ENCODE measurements at places on chromosomes 3 and 15.

GRCh38 chr15:100680726-100681125, 78.3 kb downstream of the ASB7 start:
- no peaks in the 10 kb centered on the region for H3K27me3 ChIP-seq
- no peak overlapping the region for H3K4me3 ChIP-seq
- DNase-seq, result no peak
- H3K36me3 ChIP-seq, result no peaks in the 10 kb centered on the region

DNA sequence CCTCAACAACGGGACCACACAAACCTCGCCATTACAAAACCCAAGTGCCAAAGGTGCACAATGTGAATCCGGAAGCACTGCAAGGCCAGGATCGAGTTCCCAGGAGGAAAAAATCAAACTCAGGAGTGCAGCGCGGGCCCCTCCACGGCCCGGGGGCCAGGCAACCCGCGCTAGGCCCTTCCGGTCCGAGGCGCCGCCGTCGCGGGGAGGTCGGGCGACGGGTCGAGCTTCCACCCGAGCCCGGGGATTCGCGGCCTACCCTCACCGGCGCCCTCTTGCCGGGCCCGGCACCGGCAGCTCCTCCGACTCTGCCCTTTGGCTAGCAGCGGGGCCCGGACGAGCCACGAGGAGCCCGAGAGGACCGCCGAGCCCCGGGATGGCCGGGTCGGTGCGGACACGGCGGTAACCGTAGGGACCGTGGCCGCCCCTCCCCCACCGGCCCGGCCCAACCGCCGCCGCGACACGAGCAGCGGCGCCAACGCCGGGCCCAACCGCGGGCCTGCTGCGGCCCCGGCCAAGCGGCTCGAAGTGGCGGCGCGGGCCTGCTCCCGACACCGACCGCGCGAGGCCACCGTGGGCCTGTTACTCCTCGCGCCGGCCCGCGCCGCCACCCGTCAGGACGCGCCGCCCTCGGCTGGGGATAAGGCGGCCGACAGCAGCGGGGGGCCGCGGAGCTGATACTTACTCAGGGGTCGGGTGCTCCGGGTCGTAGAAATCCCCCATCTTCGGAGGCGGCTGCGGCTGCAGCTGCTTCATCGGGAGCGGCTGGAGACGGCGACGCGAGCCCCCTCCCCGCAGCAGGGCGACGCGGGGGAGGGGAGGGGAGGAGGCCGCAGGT, 525 bp downstream of the SETD2 start:
- H3K4me3 ChIP-seq, result peak overlapping the region; percentile 96
- peak; percentile 63 for DNase-seq
- H3K4me1 ChIP-seq, result peaks cover 35% of the 10 kb centered on the region
- no peaks in the 10 kb centered on the region for H3K36me3 ChIP-seq
- H3K27me3 ChIP-seq, result no peaks in the 10 kb centered on the region

DNA sequence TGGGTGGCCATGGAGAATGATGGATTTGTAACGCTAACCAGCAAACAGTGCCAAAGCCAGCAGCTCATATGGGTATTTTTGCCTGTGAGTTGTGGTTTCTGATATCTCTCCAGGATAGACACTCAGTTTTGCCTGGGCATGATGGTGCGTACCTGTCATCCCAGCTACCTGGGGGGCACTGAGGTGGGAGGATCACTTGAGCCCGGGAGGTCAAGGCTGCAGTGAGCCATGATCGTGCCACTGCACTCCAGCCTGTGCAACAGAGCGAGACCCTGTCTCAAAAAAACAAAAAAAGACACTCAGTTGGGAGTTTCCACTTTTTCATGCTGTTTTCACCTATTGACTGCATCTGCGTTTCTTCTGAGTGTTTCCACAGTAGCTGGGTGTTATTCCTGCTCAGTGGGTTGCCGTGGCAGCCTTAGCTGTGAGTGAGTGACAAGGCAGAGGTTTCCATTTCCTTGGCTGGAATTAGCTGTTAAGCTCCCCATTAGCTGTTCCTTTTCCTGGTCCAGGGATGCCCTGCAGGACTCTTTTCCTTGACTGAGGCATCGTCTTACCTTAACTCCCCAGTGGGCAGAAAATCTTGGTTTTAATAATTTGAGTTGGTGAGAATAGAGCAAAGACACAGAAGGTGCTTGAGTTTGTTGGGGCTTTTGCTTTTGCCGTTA, 14.2 kb upstream of the RPP14 start:
- H3K4me3 ChIP-seq, result no peak overlapping the region
- H3K27me3 ChIP-seq, result no peaks in the 10 kb centered on the region
- no peak for DNase-seq
- H3K4me1 ChIP-seq, result no peaks in the 10 kb centered on the region
- H3K36me3 ChIP-seq, result no peaks in the 10 kb centered on the region

DNA sequence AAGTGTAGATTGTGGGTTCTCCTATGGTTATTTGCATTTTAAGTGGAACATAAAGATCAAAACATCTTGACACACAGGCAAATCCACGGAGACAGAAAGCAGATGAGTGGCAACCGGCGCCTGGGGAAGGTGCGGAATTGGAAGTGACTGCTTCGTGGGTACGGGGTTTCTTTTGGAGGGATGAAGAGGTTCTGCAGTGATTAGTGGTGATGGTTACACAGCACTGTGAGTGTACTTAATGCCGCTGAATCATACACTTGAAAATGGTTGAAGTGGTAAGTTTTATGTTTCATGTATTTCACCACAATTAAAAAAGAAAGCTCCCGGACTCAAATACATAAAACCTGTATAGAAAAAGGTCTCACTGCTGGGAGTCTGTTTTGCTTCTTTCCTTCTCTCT, 18.5 kb upstream of the VPS33B start:
- H3K36me3 ChIP-seq, result no peaks in the 10 kb centered on the region
- no peaks in the 10 kb centered on the region for H3K27me3 ChIP-seq
- H3K4me1 ChIP-seq, result peaks cover 6% of the 10 kb centered on the region
- no peak overlapping the region for H3K27ac ChIP-seq

GRCh38 chr15:46366360-46367007, 731.7 kb downstream of the SQOR start:
- no peaks in the 10 kb centered on the region for H3K27me3 ChIP-seq
- H3K4me3 ChIP-seq, result no peak overlapping the region
- no peak for DNase-seq
- no peaks in the 10 kb centered on the region for H3K4me1 ChIP-seq
- H3K27ac ChIP-seq, result no peak overlapping the region

DNA sequence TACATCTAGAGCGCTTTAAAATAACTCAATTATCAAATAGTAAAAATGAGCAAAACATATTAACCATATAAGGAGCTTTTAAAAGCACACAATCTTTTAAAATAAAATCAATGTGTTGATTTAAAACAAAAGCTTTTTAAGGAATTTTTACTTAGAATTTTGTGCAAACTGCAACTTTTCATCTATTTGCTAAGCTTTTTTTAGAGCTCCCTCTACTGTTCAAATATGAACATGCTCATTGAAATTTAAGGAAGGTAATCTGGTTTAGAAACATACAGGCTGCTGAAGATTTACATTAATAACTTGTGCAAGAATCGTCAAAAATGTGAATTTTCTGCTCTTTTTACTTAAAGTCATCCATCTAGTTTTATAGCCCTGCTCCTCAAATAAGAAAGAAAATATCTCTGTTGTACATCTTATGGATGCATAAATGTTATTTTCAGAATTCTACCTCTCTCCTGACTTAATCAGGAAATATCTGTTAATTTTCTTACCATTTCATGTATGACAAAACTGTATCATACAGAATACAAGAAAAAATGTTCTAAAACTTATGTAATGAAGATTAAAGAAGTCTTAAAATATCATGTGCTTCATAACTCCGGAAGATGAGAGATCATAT, 469.4 kb upstream of the ROBO2 start:
- H3K27me3 ChIP-seq, result no peaks in the 10 kb centered on the region
- H3K27ac ChIP-seq, result no peak overlapping the region
- H3K4me3 ChIP-seq, result no peak overlapping the region
- no peaks in the 10 kb centered on the region for H3K4me1 ChIP-seq
- peak; percentile 34 for DNase-seq

DNA sequence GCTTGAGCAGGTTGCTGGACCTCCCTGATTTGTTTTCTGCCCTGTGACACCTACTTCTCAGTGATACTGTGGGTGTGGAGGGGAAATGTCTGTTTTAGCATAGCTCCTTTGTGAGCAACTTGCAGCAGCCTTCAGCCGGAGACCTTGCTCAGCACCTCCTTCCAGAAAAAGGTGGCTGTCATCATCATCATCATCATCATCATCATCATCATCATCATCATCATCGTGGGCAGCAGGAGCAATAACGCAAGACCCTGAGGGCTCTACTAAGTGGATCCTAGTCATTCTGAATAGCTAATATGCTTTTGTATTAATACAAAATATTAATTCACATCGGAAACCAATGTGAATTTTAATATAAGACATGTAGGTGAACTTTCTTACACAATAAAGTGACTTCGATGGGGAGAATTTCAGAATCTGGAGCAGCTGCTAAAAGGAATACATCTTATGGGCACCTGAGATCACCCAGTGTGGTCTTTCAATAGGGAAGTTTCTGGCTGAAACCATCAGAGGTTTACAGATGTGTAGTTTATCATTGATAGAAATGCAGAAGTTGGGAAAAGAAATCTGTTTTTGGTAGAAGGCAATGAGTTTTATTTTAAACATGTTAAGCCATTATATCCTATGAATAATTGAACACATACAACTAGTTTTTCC, 8.6 kb downstream of the GABRR3 start:
- no peak overlapping the region for H3K27ac ChIP-seq
- H3K27me3 ChIP-seq, result no peaks in the 10 kb centered on the region
- H3K4me3 ChIP-seq, result no peak overlapping the region
- DNase-seq, result no peak

GRCh38 chr3:128066114-128066513, 13.9 kb downstream of the SEC61A1 start:
- no peak for DNase-seq
- no peak overlapping the region for H3K4me3 ChIP-seq
- H3K4me1 ChIP-seq, result no peaks in the 10 kb centered on the region

GRCh38 chr3:29242296-29242695, 38.6 kb upstream of the RBMS3 start:
- no peaks in the 10 kb centered on the region for H3K27me3 ChIP-seq
- no peak for DNase-seq
- H3K4me3 ChIP-seq, result no peak overlapping the region
- H3K27ac ChIP-seq, result no peak overlapping the region
- H3K36me3 ChIP-seq, result no peaks in the 10 kb centered on the region
- H3K4me1 ChIP-seq, result peaks cover 3% of the 10 kb centered on the region

DNA sequence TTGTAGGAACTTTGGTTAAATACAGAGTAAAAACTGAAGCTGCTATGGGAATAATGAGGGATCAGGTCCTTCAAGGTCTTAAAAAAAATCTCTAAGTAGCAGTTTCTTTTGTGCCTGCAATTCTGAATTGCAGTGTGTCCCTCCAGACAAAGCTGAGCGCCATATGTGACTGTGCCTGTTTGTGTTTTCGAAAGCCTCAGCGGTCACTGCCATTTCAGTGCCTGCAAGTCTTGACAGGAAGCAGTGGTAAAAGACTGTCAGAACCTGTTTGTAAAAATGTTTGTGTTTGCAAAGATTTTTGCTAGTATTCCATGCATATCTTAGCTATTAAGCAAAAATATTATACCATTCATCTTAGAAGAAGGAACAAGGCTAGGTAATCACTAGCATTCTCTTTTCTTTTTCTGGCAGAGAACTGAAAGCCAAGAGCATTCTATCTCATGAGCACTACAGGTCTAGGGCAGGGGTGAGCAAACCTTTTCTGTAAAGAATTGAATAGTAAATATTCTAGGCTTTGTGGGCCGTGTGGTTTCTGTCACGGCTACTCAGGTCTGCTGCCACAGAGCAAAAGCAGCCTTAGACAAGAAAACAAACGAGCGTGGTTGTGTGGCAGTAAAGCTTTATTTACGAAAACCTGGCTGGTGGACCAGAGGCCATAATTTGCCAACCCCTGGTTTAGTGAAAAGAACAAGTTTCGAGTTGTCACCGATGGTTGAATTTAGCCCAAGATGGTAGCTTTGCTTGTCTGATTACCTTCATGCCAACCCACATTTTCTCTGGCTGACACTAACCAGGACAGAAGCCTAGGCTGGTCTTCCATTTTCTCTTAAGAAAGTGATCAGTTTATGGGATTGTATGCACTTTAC, 134.4 kb downstream of the CACNA1D start:
- no peaks in the 10 kb centered on the region for H3K36me3 ChIP-seq
- DNase-seq, result no peak
- no peak overlapping the region for H3K4me3 ChIP-seq

- peak overlapping the region; percentile 31 for H3K4me3 ChIP-seq
- H3K4me1 ChIP-seq, result peaks cover 25% of the 10 kb centered on the region
- H3K36me3 ChIP-seq, result no peaks in the 10 kb centered on the region
- H3K27ac ChIP-seq, result peak overlapping the region; percentile 61
- no peaks in the 10 kb centered on the region for H3K27me3 ChIP-seq
- DNase-seq, result peak; percentile 43
Measured at GRCh38 chr3:81485444-81485865, 276.0 kb downstream of the GBE1 start.

- no peak overlapping the region for H3K4me3 ChIP-seq
- DNase-seq, result no peak
- H3K27ac ChIP-seq, result no peak overlapping the region
- no peaks in the 10 kb centered on the region for H3K27me3 ChIP-seq
- no peaks in the 10 kb centered on the region for H3K4me1 ChIP-seq
- no peaks in the 10 kb centered on the region for H3K36me3 ChIP-seq
Measured at GRCh38 chr3:100245136-100245535, 15.7 kb upstream of the TBC1D23 start.

- no peak for DNase-seq
- H3K27me3 ChIP-seq, result no peaks in the 10 kb centered on the region
- H3K4me1 ChIP-seq, result peaks cover 5% of the 10 kb centered on the region
- no peak overlapping the region for H3K4me3 ChIP-seq
Measured at GRCh38 chr3:99601515-99601914, 36.9 kb upstream of the COL8A1 start.

GRCh38 chr15:67037694-67038093, 27.7 kb upstream of the SMAD3 start:
- no peaks in the 10 kb centered on the region for H3K36me3 ChIP-seq
- H3K27ac ChIP-seq, result no peak overlapping the region
- H3K4me3 ChIP-seq, result no peak overlapping the region

DNA sequence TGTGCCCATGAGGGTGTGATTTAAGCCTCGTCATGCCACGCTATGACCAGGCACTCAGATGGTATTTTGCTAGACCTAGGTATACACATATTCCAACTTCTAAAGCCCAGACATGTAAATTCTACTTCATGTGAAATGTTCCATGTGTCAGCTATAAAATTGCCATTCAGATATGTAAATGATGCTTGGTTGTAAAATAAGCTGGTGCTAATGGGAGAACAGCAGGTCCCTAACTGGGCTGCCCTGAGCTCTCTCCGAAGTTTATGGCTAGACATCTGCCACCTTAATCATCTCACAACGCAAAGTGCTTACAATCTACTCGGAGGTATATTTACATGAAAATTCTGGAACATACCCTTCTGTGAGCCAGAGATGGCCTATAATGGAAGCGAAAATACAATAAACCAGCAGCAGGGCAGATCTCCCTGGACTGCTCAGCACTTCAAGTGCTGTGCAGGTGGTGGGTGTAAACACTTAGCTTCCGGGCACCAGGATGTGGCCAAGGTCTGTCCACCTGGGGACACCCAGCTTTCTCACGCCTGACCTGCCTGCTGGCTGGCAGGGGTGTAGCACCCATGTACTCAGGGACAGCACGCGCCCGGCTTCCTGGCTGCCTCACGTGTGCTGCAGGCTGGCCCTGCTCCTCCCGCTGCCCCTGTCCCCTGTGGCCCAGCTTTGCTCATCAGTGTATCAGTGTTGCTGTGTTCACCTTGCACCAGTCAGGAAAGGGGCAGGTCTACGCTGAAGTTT, 82.0 kb downstream of the CHDH start:
- no peak overlapping the region for H3K27ac ChIP-seq
- H3K4me3 ChIP-seq, result no peak overlapping the region
- H3K4me1 ChIP-seq, result no peaks in the 10 kb centered on the region
- H3K36me3 ChIP-seq, result no peaks in the 10 kb centered on the region

Measured in MM.1S (cell line).